ENCODE measurements at places on chromosomes 1 and 21.

DNA sequence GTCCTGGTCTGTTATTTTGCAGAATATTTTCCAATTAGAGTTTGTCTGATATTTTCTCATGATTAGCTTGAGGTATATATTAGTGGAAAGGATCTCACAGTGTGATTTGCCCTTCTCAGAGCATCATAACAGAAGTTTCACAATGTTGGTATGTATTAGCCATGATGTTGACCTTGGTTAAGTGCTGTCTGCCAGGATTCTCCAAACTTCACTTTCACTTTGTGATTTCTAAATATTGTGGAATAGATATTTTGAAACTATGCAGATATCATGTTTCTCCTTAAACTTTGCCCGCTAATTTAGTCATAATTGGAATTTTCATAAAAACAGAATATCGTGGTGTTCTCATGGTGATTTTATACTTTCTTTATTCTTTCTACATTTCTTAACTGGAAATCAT is 98.0 kb upstream of the DEPDC1 start:
- no peak for DNase-seq

DNA sequence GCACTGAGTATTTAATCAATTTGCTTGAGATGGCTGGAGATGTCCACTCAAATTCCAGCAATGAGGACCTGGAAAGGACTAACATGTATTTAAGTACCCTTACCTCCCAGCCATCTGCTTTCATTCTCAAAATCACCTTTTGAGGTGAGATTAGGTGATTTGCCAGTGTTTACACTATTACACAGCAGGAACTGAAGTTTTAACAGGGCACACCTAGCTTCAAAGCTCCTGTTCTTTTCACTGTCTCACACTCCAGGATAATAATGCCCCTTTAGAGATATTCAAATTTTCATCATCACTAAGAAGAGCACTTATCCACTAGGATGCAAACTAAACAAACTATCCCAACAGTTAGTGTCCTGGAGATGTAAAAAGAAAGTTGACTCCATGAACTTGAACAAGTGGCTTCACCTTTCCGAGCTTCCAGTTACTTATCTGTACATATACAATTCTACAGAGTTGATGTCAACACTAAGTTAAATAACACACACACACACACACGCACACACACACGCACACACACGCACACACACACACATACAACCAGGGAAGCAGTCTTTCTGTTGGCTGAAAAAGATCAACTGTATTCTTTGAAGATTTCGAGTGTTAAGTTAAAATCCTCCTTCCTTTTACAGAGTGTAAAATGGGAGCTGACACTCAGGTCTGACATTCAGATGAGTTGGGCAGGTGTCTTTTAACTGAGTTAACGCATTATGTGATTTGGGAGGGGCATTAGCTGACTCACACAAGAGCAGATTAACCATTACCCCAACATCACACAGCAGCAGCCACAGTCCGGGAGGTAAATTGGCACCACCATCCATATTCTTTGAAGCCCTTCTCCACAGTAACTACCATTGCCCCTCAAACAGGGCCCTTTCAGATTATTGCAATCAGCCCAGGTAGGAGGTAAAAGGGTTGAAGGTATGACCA is 15.5 kb upstream of the JAK1 start:
- DNase-seq: no peak

DNA sequence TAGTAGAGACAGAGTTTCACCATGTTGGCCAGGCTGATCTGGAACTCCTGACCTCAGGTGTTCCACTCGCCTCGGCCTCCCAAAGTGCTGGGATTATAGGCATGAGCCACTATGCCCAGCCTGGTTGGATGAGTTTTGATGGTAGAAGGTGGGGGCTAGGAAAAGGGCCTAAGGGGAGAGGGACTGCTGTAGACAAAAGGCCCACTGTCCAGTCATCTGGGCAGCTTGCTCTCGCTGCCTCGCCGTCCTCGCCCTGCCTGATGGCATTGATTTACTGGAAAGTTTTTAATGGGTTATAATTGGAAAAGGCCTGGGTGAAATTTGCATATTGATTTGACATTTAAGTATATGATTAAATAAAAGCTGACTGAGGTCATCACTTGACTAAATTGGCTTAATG is 175.1 kb upstream of the CSF3R start:
- no peak for DNase-seq

DNA sequence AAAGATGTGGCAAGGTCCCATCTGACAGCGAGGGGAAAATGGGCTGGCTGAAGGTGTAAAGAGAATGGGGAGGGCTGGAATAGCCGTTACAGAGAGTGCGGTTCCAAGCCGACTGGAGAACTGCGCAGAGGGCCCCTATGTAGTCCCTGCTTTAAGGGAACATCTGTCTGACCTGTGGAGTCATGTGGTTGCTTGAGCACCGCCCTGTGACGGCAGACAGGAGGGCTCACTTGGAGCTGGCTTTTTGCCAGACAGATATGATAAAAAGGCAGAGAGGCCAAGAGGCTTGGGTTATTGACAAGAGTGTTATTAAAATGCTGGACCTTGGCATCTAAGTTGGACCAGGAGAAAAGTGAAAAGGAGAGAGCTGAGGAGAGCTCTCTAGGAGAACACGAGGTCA is 5.9 kb upstream of the PTPRF start:
- DNase-seq: no peak

DNA sequence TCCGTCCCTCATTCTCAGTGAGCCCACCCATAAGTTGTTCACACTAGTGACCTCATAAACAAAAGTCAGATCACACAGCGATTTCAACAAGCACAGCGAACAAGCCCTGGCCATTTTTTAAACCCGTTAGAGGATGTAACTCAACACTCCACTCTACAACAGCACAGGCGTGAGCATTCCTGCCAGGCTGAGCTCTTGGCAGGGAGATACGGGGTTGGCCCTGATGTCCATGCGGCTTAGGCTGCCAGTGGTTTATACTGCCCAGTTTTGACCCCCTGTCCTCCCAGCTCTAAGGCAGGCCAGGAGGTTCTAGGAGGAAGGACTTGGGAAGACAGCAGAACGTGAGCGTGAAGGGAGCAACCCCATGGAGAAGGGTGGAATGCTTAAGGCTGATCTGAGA is 35.0 kb downstream of the PARP1 start:
- DNase-seq: no peak
